Mucosa of gallbladder (tissue), 1 donor: ENCODE measurements at places on chromosomes 12 and 14. TPM values are rescaled to one million over a fixed set of nuclear protein-coding genes. Genes with fewer than 3 reads are reported as not detected.

RPGRIP1 gene
- total RNA-seq, result 0.49 TPM

BLOC1S1 gene
- total RNA-seq, result 158 TPM

SALL2 gene
- 8.3 TPM for total RNA-seq

C14orf180 gene
- 0.26 TPM for total RNA-seq

MANSC4 gene
- total RNA-seq, result not detected

ANHX gene
- not detected for total RNA-seq

CD69 gene
- total RNA-seq, result 18.4 TPM

EML1 gene
- 49.9 TPM for total RNA-seq

TUNAR gene
- total RNA-seq, result not detected

TEX22 gene
- 2.6 TPM for total RNA-seq

PIANP gene
- total RNA-seq, result 5.0 TPM

ENDOU gene
- not detected for total RNA-seq

ANKS1B gene
- total RNA-seq, result 10.6 TPM
